NCI-H446 (cell line): ENCODE measurements at places on chromosomes 4 and X.
A peak's percentile ranks its signal among the peaks of the same experiment; 100 is the strongest.

GRCh38 chrX:105121186-105121585, 99.3 kb downstream of the TEX13A start:
- no peak for DNase-seq

- no peak for DNase-seq
Observed at GRCh38 chr4:6695660-6696610, 2.3 kb downstream of the S100P start.

DNA sequence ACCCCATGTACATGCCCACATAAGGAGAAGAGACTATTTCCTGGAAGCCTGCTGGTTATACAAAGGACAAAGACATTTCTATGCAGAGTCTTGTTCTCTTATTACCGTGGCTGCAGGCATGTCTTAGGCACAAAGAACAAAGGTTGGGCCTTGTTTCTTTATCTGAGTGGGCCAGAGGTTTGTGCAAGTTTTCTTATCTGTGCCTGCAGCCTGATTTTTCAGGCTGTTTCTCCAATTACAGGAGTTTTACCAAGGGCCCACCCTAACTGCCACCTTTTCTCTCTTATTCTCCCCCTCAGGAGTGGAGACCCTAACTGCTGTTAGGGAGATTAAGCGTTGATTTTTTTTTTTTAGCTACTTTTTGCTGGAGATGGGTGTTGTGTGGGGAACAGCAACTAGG, 3.5 kb downstream of the TENT5D start:
- no peak for DNase-seq

GRCh38 chr4:19260346-19260745, 991.4 kb upstream of the SLIT2 start:
- no peak for DNase-seq

- DNase-seq, result peak; percentile 77
Observed at GRCh38 chr4:26557164-26557563, 26.7 kb upstream of the TBC1D19 start.

- no peak for DNase-seq
Observed at GRCh38 chr4:2795300-2795892, 2.5 kb downstream of the SH3BP2 start.

DNA sequence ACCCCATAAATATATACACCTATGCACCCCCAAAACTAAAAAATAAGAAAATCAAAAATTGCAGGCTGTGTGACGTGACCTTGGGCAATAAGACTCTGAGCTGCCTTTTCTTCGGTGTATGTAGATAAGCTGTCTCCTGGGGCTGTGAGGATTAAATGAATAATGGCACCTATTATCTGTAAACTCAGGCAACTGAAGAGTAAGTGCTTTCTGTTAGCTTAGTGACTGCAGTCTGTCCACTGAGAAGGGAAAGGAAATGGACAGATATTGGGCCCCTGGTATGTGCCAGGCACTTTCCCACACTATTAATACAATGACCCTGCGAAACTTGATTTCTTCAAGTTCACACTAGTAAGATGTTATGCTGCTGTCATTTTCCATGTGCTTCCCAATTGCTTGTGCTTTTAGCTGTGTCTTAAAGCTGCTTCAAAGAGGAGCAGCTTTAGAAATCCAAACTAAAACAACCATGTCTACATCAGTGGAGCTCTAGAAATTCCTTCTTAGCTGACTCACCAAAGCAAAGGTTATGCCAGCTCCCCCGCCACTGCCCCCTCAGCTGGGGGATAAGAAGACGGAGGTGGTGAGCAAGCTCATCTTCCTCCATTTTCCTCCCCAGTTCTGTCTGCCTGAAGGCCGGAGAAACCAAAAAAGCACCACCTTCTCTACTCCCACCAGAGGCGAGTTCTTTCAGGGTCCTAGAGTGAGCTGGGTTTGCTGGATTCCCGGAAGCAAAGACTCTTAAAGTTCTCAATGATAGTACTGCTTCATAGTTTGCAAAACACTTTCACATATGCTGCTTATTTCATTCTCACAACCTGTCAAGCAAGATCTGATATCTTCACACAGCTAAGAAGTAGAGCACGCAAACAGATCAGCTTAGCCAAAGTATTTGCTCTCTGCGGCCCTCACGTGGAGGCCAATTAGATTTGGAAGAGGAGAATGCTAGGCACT, 8.8 kb upstream of the DGAT2L6 start:
- no peak for DNase-seq

DNA sequence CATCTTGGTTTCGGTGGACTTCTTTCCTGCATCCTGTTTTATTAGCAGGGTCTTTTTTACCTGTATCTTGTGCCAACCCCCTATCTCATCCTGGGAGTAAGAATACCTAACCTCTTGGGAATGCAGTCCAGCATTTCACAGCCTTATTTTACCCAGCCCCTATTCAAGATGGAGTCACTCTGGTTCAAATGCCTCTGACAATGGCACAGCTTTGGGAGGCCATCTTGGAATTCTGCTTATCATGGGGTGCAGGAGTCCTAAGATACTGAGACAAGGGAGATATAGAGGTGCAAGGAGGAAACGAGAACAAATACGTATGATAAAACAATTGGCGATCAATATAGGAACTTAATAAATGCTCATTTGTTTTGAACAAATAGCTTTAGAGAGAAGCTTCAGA, 1682.2 kb upstream of the AGA start:
- DNase-seq, result no peak

DNA sequence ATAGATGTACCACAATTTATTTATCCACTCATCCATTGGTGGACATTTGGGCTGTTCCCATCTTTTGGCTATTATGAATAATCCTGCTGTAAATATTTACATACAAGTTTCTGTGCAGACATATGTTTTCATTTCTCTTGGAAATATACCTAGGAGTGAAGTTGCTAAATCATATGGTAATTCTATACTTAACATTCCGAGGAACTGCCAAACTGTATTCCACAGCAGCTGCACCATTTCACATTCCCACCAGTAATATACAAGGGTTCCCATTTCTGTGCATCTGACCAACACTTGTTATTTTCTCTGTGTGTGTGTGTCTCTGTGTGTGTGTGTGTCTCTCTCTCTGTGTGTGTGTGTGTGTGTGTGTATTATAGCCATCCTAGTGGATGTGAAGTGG, 15.4 kb upstream of the DOCK11 start:
- DNase-seq, result no peak

DNA sequence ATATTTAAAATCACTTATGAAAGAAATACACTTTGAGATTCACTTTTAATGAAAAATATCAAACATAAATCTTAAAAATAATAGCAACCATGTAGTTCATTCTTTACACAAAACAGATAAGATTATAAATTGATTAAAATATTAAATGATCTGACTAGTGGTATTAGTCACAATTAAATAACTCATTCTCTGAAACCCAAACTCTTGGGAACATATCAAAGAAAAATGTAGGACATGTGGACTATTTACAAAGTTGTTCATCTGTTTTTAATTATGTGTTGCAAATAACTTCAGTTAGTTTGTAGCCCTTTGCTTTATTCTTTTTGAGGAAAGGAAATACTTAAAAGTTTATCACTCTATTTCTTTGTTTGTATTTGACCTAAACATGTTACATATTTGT, 9.5 kb upstream of the GUCY1A1 start:
- DNase-seq, result no peak
